Endothelial cell of umbilical vein (primary cell): ENCODE measurements at places on chromosomes 13 and 19. TPM values are rescaled to one million over a fixed set of nuclear protein-coding genes. Genes with fewer than 3 reads are reported as not detected.
A peak's percentile ranks its signal among the peaks of the same experiment; 100 is the strongest.

GRCh38 chr13:81442904-81443303, 1102.0 kb upstream of the SPRY2 start:
- no peak for DNase-seq

SIGLEC10 gene
- polyA plus RNA-seq = not detected in 2 replicates

GRCh38 chr19:40610396-40611064, 9.4 kb downstream of the LTBP4 start:
- DNase-seq = no peak

DNA sequence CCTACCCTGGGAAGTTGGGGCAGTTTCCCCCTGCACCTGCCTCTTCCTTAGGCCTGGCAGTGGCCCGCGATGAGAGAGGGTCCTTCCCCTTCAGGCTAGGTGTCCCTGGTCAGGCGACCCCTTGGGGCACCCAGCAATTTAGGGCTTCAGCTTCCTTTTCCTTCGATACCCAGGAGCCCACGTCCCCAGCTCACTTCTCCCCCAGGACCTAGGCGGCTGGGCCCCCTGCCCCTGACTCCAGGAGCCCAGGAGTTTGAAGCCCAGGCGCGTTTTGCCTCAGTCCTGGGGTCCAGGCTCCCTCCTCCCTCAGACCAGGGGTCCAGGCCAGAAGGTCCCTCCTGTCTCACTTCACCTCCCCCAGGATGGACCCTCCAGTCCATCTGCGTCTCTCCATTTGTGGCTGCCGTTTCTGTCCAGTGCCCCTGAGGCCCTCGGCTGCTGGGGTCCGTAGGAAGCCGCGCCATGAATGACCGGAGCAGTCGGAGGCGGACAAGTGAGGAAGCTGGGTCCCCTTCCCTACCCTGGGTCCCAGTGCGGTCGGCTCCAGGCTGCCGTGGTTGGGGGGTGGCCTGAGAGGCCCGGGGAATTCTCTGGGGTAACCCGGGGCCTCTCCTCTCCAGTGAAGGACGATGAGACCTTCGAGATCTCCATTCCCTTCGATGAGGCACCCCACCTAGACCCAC, 714 bp downstream of the CCDC106 start:
- DNase-seq = no peak

RFPL4AL1 gene
- polyA plus RNA-seq = not detected in 2 replicates

DNA sequence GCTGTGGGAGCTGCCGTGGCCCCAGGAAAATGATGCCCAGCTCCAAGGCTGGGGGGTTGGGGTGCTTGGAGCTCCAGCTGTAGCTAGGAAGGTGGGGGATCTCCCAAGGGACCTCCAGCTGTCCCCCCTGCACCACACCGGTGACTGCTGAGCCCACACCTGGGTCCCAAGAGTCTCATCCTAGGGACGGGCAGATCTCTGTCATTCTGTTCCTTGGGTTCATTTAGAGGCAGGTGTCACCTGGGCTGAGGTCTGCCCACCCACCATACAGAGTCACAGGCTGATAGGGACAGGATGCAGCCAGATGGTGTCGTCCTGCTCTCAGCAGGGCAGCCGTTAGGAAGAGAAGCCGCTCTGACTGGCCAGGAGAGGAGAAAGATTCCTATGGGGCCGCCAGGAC, 5.3 kb downstream of the F2RL3 start:
- DNase-seq = no peak

ZNF724 gene
- polyA plus RNA-seq = 0.29 and 0.77 TPM in 2 replicates

DNA sequence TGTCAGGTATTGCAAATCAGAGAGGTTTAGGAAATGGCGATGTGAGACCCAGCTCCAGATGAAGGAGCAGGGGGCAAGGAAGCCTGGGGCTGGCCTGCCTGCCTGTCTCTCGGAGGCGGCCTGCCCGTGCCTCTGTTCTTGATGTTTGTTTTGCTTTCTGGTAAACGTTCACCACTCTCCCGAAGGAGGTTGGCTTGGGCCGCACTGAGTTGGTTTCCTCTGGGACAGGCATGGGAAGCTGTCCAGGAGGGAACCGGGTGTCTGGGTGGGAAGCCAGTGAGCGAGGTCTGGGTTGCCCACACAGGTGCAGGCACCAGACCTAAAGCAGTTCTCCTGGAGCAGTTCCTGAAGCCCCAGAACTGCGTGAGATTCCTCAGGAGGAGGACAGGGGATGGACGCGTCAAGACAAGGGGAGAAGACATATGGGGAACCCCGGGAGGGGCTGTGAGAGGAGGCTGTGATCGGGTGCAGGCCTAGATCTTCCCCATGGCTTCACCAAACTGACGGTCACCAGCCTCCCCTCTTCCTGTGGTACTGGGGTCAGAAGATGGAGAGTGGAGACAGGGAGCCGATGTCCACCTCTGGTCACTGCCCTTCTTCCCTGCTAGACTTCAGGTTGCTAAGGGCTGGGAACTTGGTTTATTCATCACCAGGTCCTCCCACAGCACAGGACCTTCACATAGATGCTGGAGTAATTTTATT, 15.2 kb downstream of the COL4A2 start:
- DNase-seq = no peak

GRCh38 chr13:34276764-34277163, 458.8 kb downstream of the RFC3 start:
- no peak for DNase-seq

DNA sequence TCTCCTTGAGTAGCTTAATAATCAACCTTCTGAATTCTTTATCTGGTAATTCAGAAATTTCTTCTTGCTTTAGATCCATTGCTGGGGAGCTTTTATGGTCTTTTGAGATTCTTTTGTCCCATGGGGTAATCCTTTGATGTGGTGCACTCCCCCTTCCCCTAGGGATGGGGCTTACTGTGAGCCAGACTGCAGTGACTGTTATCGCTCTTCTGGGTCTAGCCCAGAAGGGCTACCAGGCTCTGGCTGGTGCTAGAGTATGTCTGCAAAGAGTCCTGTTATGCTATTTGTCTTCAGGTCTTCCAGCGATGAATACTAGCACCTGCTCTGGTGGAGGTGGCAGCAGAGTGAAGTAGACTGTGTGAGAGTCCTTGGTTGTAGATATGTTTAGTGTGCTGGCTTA, 41.7 kb downstream of the UFM1 start:
- no peak for DNase-seq

DNA sequence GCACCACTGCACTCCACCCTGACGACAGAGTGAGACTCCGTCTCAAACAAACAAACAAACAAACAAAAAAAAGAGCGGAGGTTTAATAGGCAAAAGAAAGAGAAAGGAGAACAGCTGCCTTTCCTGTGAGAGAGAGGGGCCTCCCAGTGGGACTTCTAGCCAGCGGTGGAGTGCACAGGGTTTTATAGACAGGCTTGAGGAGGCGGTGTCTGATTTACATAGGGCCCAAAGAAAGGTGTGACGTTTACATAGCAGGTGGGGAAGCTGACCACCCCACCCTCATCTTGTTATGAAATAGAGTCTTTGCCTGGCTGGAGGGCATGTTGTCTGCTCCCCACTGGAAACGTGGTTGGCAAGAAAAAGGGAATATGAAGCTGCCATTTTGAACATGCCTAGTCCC, 106.0 kb upstream of the CSNK1A1L start:
- no peak for DNase-seq

ZNF177 gene
- polyA plus RNA-seq = 0.76 and 0.86 TPM in 2 replicates

ADPRHL1 gene
- 0.46 and 0.52 TPM in 2 replicates for polyA plus RNA-seq

GRCh38 chr19:10553087-10553667, 9.5 kb downstream of the ATG4D start:
- DNase-seq = no peak

PLA2G4C gene
- polyA plus RNA-seq = 53.1 and 84.3 TPM in 2 replicates

DNA sequence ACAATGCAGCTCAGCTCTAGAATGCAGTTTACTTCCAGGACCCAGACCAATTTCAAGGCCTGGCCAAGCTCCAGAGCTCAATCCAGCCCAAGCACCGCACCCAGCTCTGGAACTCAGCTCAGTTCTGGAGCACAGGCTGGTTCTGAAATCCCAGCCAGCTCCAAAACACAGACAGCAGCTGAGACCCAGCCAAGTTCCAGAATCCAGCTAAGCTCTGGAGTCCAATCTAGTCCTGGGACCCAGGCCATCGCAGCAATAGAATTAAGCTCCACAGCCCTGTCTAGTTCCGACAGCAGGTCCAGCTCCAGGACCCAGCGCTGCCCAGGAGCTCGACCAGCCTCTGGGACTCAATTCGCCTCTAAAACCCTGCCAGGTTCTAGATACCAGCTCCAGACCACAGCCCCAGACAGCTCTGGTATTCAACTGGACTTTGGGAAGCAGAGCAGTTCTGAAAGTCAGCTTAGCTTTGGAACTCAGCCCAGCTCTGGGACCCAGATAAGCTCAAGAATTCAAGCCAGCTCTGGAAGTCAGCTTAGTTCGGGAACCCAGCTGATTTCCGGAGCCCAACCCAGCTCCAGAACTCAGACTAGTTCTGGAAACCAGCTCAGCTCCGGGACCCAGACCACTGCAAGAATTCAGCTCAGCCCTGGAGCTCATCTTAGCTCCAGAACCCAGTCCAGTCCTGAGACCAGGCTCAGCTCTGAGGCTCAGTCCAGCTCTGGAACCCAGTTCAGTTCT, 6.8 kb downstream of the GIPC3 start:
- no peak for DNase-seq

DNA sequence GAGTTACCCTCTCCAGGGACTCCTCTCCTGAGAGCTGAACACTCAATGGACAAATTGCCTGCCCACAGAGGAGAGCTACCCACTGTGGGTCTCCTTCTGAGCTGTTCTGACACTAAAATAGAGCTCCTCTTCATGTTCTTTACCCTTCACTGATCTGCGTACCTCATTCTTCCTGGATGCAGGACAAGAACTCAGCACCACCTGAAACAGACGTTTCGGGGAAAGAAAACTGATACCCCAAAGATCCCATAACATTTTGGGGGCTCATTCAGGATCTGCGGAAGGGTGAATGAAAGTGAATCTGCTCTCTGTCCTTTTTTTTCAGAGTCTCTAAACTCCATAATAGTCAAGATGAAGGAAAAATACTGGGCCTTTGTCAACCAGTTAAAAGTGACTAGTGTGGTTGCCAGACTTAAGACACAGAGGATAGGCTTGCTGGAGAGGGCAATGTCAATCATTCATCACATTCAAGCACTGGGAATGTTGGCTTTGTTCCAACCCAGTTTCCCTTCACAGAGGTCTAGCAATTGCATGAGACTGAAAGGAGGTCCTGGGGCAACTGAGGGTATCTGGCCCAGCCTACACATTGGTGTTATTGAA, 136.7 kb upstream of the SLITRK6 start:
- no peak for DNase-seq

- DNase-seq = peak; percentile 40
Observed at GRCh38 chr19:17489392-17490030, 19.2 kb downstream of the SLC27A1 start.

- peak; percentile 42 for DNase-seq
Observed at GRCh38 chr19:13748169-13748828, 16.0 kb upstream of the MRI1 start.

DNA sequence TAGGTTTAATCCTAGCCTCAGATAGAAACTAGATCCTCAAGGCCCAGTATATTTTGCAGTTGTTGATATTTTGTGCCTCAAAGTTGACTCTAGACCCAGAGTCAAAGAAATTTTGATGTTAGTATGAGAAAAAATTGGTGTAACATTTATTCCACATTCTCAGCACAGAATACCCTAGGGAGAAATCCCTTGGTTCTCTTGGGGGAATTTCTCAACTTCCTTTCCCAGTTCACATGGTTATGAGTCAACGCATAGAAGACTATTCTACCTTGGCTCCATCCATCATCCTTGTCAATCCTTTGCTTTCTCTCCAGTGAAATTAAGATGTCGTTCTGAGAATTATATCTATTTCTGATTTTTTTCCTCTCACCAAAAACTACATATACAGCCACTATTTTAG, 145.3 kb downstream of the POSTN start:
- DNase-seq = no peak

SGCG gene
- polyA plus RNA-seq = 0.21 and 0.22 TPM in 2 replicates

- no peak for DNase-seq
Observed at GRCh38 chr19:13574933-13575332, 68.7 kb upstream of the CACNA1A start.

EEF1AKMT1 gene
- polyA plus RNA-seq = 7.1 and 9.0 TPM in 2 replicates

ZNF492 gene
- not detected in 2 replicates for polyA plus RNA-seq

DNA sequence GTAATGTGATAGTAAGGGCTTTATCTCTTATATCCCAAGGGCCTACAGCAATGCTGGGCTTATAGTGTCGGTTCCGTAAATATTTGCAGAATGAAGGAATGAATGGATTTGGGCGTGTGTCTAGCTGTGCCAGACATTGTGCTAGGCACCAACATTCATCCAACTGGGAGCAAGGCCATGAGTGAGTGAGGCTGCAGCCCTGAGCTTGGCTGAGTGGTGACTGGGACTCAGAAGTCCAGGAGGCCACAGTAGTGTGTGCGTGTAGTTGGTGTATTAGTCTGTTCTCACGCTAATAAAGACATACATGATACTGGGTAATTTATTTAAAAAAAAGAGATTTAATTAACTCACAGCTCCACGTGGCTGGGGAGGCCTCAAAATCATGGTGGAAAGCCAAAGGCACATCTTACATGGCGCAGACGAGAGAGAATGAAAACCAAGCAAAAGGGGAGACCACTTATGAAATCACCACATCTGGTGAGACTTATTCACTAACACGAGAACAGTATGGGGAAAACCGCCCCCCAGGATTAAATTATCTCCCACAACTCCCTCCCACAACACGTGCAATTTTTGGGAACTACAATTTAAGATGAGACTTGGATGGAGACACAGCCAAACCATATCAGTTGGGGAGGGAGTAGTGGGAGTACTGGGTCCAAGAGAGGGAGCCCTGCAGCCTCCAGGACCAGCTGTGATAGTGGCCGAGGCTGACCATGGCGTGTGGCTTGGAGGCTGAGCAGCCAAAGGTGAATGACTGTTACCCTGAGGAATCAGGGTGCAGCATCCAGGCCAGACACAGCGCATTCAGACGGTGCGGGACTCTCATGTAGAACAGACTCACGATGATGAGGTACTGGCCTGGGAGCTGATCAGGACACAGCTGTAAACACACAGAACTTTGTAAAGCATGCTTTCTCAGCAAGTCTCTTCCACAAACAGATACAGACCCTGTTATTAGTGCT, 104.6 kb downstream of the TEX26 start:
- DNase-seq = no peak

DNA sequence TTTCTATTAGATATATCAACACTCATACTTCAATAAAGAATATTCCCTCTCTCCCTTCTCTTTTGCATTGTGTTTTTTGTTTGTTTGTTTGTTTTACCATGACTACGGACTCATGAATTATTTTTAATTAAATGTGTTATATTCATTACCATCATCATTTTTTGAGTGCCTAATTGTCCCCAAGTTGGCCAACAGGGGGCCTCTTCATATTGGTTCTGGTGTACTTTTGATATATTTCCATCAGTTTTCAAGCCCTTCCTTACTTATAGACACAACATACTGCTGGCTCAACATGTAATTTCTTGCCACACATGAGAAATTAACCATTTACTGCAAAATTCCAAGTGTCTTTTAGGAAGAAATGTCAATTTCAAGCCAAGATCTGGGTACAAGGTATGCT, 54.5 kb upstream of the GPC6 start:
- no peak for DNase-seq

- peak; percentile 12 for DNase-seq
Observed at GRCh38 chr19:2282062-2282861, at the start of gene PEAK3. TSS of gene PEAK3 (minus strand) at chr19:2282175. CDS start at chr19:2280931, 1,244 bp downstream.

DNA sequence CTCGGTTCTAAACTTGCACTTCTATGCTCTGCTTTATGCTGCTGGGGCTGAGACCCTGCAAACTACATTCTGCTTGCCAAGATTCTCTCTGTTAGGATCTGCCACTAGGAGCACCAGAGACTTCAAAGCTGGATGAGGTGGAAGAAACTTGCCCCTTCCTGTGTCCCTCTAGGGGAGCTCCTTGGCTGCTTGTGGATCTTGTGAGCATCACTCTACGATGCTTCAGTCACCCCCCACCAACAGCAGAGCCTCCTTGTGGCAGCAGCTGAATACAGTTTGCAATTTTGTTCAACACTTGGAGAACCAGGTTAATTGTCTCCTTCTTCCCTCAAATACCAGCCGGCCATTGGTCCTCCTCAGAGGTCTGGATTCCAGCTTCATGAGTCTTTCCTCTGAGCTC, 310.6 kb downstream of the FGF14 start:
- no peak for DNase-seq

ALOX5AP gene
- polyA plus RNA-seq = 1.4 and 1.8 TPM in 2 replicates
